ENCODE measurements at places on chromosomes 2 and 18.

DNA sequence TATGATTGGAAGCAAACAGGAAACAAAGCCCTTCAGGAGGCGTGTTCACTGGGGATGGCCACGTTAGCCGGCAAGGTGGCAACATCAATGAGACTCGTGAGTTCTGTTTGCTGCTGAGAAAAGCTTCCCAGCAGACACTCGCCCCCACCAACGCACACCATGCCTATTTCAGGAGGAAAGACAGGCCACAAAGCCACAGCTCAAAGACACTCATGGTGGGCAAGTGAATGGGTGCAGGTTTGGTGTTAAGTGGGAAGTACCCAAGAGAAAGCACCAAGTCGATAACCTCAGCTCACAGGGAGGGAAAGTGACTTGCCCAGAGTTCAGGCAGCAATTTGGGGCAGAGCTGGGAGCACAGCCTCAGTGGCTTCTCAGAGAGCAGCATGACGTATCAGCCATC, 10.5 kb upstream of the MTERF4 start:
- no peak for DNase-seq

- peak; percentile 78 for DNase-seq
Observed at GRCh38 chr2:65379721-65380171, 52.7 kb downstream of the SPRED2 start.

DNA sequence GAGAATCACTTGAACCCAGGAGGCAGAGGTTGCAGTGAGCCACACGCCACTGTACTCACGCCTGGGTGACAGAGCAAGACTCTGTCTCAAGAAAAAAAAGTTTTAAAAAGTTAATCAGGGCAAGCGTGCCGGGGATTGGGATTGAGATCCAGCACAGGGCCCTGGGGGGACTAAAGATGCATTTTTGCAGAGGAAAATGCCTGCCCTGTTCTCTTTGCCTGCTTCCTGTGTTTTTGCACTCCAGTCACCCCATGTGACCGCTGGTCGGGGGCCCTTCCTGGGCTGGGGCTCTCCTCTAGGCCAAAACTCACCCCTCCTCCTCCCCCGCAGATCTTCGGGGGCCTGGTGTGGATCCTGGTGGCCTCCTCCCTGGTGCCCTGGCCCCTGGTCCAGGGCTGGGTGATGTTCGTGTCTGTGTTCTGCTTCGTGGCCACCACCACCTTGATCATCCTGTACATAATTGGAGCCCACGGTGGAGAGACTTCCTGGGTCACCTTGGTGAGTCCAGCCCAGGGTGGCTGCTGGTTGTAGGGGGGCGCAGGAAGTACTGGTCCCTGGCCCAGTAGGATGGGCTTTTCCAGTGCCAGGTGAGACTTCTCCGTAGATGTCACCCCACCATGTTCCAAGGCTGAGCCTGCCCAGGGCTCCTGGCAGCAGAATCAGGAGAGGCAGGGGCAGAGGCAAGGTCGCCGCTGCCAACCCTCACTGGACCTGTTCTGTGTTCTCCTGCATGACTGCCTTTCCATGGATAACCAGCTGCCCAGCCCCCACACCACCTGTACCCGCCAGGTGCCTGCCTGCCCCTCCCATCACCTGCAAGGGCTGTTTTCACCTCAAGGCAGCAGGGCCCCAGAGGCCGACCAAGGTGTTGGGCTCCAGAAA, 22.4 kb downstream of the MAL start:
- DNase-seq, result no peak

- DNase-seq, result no peak
Observed at GRCh38 chr2:26193578-26194231, 20.8 kb downstream of the GAREM2 start.

- DNase-seq, result peak; percentile 82
Observed at GRCh38 chr2:38315707-38316333, 61.3 kb downstream of the ATL2 start.

- peak; percentile 68 for DNase-seq
Observed at GRCh38 chr2:217902379-217903141, 100.2 kb downstream of the TNS1 start.

DNA sequence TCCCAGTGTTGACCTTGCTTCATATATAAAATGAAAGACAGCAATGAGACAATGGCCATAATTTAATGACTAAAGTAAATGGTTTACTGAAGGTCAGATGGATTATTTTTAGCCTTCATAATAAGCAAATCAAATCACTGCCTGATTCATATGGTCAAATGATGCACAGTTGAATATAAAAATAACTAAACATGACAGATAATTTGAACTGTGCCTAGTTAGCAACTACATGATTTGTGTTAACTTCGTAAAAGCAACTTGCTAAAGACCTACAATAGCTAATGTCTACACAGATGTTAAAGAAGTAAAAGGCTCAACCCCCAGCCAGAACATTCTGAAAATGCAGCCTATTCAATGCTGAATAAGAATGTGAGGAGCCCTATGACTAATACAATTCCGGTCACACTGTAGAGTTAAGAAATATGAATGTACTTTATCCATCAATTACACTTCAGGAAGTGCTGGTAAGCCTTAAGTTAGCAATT, 590.8 kb upstream of the CDH2 start:
- no peak for DNase-seq

DNA sequence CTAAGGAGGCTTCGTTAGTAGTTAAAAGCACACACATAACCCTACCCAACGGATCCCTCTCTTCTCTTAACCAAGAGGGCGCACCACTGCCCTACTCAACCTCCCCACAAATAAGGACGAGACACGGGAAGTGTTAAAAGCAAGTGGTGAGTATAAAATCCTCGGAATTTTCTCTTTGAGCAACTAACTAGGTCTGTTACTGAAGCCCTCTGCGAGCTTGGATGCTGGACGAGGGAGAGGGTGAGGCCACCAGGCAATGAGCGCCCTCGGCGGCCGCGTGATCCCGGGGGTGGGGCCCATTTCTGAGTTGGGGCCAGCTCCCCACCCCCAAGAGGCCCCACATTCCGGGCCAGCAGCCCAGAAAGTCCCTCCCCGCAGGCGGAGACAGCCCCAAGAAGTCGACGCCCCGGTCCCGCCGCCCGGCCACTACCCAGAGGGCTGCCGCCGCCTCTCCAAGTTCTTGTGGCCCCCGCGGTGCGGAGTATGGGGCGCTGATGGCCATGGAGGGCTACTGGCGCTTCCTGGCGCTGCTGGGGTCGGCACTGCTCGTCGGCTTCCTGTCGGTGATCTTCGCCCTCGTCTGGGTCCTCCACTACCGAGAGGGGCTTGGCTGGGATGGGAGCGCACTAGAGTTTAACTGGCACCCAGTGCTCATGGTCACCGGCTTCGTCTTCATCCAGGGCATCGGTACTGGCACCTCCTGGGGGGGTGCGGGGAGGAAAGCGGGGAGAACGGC, at the start of gene CYBRD1:
CYBRD1 (plus strand) TSS at position 423 of the 736 bp plus-strand sequence; CDS start at position 495, 72 bp downstream.
- peak; percentile 9 for DNase-seq

DNA sequence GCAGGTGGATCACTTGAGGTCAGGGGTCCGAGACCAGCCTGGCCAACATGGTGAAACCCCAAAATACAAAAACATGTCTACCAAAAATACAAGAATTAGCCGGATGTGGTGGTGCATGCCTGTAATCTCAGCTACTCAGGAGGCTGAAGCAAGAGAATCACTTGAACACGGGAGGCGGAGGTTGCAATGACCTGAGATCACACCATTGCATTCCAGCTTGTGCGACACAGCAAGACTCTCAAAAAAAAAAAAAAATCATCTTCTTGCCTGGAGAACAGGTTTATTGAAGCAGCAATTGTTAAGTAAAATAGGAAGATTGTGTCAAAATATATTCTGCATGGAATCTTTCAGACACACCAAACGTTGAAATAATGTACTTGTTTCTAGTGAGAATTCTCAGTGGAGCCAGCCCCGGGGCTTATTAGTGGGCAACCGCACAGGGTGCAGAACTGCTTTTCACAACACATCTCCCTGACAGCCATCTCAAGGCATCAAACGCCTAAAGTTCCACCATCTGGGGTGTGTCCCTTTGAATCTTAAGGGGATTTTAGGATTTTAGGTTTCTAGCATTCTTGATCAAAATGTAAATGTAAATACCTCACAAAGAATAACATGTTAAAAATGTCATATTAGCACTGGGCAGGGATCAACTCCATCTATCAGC, 28.6 kb upstream of the PPP4R1 start:
- DNase-seq, result no peak

- DNase-seq, result no peak
Observed at GRCh38 chr2:173599821-173600359, 245.2 kb downstream of the CDCA7 start.

DNA sequence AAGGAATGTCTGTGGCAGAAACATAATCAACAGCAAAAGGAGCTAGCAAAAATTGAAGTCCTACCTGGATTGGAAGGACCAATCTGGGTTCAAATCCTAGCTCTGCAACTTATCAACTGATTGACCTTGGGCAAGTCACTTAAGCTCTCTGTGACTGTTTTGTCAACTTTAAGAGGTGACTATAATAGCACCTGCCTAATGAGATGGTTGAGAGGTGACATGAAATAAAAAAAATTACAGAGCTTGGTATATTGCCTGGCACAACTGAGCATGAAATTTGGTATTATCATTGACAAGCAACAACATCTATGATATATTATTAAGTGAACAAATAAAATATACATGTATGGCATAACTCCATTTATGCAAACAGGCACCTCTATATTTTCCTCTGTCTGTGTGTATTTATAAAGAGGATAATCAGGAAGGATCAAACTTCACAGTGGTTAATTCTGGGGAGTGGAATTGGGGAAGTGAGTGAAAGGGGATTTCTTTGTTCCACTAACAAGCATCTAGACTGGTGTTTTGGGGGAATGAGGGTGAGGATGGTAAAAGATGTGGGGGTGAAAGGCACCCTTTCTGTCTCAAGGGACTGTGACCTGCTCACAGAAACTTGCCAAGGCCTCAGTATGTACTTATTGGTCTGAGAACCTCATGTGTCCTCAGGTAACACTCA, 132.8 kb upstream of the SERTAD2 start:
- no peak for DNase-seq

DNA sequence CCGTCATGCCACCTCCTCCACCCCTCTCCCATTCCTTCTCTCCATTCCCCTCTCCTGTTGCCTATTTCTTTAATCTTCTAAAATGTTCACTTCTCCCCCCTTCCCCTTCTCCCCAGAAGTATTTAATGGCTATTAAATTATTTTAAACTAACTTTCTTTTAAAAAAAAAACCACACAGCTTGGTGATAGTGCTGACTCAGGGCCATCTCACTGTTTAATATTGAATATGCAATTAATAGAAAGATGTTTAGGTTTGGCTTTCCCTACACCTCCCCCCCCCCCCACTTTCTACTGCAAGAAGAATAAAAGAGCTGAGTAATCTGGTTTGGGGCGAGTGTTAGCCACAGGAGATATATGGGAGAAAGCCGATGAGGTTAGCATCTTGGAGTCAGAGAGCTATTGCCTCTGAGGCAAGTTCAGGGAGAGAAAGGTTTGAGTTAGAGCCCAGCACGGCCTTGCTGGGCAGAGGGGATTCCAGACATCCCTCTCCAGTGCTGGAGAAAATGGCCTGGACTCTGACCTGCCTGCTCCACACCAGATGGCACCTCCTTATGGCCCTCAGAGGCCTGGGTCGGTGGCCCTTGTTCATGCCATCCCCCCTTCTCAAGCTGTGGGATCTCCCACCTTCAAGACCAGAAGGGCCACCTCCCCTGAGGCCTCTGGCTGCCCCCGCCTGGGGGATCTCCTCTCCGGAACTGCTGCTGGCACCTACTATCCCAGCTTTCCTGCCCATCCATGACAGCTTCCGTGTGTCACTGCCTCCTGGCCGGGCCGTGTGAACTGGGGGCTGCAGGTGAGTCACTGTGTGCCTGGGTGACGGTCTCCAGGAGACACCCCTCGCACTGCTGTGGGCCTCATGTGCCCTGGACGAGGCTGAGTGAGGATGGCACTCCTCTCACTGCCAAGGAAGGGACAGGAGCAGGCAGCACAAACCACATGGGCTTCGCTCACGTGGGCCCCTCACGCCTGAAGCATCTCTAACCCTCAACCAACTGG, 246.9 kb downstream of the CELF4 start:
- DNase-seq, result no peak

DNA sequence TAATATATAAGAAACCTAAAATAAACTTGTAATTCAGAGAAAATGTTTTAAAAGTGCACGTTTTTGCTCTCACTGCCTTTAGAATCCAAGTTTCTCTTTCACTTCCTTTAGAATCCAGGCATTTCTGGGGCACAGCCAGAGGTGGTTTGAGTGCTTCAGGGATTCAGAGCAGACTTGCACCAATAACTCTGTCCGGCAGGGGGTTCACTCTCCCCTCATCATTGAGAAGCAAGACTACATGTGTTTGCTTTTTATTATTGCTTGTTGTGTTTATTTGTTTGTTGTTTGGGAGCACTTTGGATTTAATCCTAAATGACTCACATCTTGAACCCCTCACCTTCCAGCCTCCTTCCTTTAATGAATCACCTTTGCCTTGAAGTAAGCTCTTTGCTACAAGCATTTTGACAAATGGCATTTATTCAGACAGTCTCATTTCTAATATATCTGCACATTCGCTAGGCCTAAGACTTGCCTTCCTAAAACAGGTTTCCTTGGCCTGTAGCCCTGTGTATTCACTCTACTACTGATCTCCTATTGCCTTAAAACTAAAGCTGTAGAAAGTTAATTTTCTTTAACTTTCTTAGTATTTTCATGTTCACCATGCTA, 233.5 kb upstream of the ATP5MC3 start:
- peak; percentile 89 for DNase-seq

DNA sequence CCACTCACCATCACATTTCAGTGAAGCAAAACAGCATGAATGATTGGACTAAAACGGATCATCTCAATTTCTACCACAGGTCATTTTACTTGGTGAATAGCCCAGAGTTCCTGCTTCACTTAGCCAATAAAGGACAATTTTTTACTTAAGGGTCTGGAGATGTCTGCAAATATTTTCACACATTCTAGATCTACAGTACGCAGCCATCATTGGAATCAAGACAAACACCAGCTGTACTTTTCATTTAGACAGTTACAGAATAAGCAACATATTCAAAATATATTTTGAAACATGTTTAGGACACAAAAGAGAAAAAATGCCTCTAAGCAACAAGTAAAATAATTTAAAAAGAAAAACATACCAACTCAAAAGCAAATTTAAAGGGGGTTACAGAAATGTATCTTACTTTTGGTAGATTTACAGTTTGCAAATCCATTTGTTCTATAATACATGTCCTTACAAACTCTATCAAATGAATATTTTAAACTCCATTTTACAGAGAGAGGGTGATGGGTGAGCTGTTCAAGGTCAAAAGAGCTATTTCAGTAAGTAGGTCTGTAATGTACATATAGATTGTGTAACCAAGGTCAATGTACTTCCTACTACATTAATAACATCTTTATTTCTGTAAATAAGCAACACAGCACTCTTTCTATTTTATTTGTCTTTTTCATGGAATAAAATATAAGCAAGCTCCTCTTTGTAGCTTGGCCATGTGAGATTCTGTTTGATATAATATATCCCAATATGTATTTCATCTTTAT, 13.4 kb downstream of the PPP1R1C start:
- no peak for DNase-seq

- peak; percentile 65 for DNase-seq
Observed at GRCh38 chr2:28437149-28437835, 44.6 kb downstream of the FOSL2 start.
